ENCODE measurements at places on chromosomes 1 and 21. TPM values are rescaled to one million over a fixed set of nuclear protein-coding genes. Genes with fewer than 3 reads are reported as not detected.

The ESPN gene
- total RNA-seq: 13.5 TPM

The COL16A1 gene
- total RNA-seq: not detected

DNA sequence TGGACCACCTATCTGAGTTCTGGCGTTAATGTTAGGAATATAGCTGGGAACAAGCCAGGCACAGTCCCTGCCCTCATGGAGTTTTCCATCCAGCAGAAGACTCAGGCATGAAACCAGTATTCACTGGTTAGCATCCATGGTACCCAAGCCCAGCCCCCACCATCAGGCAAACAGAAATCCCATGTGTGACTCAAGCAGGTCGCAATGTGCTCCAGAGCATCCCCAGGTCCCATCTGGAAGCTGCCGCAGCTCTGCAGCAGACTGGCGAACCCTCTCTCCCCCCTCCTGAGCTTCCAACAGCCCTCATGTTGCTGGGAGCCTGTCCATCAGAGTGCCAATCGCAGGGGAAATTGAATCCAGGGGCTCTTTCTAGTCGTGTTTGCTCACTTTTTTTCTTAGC lies 174.2 kb downstream of the RRAGC start:
- no peak overlapping the region for H3K4me3 ChIP-seq
- H3K27ac ChIP-seq: no peak overlapping the region
- peaks cover 8% of the 10 kb centered on the region for H3K27me3 ChIP-seq
- no peak for DNase-seq
- H3K36me3 ChIP-seq: no peaks in the 10 kb centered on the region
- no peaks in the 10 kb centered on the region for H3K4me1 ChIP-seq

- no peak overlapping the region for H3K4me3 ChIP-seq
- no peaks in the 10 kb centered on the region for H3K4me1 ChIP-seq
- no peaks in the 10 kb centered on the region for H3K36me3 ChIP-seq
- no peak for DNase-seq
- no peaks in the 10 kb centered on the region for H3K27me3 ChIP-seq
- no peak overlapping the region for H3K27ac ChIP-seq
Measured at GRCh38 chr1:223211323-223211985, 68.4 kb upstream of the TLR5 start.

DNA sequence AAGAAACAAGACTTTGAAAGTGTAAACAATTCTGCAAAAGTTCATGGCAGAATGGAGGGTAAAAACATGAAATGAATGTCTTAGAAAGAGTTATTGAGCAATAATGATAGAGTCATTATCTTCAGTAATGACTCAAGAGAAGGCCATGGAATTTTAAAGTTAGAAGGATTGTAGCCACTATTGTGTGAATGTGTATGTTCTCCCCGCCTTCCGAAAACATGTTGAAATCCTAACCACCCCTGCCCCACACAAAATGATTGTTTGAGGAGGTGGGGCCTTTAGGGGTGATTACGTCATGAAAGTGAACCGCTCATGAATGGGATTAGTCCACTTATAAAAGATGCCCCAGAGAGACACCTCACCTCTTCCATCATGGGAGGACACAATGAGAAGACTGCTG lies 93.8 kb upstream of the CCDC190 start:
- H3K27me3 ChIP-seq: no peaks in the 10 kb centered on the region
- no peaks in the 10 kb centered on the region for H3K36me3 ChIP-seq
- no peak for DNase-seq
- H3K27ac ChIP-seq: no peak overlapping the region

GRCh38 chr21:43369124-43369523 lies 57.8 kb downstream of the SIK1 start:
- DNase-seq: no peak
- no peak overlapping the region for H3K27ac ChIP-seq
- H3K36me3 ChIP-seq: no peaks in the 10 kb centered on the region
- H3K27me3 ChIP-seq: no peaks in the 10 kb centered on the region

DNA sequence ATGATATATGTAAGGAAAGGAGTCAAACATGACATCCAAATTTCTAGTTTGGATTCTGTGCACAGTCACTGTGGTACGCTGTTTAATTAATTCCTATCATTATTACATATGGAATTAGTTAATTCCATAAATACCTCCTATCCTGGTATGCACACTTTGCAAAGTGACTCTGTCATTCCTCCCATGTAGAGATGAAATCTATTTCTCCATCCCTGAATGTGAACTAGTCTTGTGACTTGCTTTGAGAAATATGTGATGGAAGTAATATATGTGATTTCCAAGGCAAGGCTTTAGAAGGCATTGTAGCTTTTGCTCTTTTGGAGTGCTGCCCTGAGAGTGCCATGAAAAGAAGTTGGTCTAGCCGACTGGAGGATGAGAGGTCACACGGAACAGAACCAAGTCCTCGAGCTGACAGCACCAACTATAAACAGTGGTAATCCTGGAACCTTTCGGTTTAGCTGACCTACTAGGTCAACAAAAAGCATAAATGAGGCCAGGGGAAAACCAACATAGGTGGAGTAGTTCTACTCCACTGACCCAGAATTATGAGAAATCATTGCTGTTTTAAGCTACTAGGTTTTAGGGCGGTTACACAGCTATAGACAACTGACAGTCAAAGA lies 1.5 kb downstream of the SELENOF start:
- DNase-seq: no peak
- H3K27ac ChIP-seq: no peak overlapping the region
- no peak overlapping the region for H3K4me3 ChIP-seq
- H3K36me3 ChIP-seq: no peaks in the 10 kb centered on the region
- H3K4me1 ChIP-seq: peaks cover 63% of the 10 kb centered on the region

DNA sequence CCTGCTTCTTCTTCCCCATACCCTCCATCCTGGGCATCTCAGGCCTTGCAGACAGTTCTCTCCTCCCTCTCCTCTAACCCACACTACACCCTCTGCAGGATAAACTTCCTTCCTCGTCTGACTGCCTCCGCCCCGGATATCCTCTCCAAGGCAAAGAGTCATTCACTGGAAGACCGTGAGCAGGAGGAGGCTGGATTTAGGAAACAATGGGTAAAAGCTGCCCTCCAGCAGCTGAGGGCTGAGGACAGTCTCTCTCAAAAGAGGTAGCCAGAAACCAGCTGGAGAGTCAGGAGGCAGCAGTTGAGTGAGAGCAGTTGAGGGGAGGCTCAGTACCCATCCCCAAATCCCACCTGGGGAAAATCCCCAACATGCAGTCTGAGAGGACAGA lies 1.4 kb downstream of the CSRP1 start:
- no peaks in the 10 kb centered on the region for H3K27me3 ChIP-seq
- no peak overlapping the region for H3K27ac ChIP-seq
- H3K4me1 ChIP-seq: peaks cover 37% of the 10 kb centered on the region
- no peaks in the 10 kb centered on the region for H3K36me3 ChIP-seq

DNA sequence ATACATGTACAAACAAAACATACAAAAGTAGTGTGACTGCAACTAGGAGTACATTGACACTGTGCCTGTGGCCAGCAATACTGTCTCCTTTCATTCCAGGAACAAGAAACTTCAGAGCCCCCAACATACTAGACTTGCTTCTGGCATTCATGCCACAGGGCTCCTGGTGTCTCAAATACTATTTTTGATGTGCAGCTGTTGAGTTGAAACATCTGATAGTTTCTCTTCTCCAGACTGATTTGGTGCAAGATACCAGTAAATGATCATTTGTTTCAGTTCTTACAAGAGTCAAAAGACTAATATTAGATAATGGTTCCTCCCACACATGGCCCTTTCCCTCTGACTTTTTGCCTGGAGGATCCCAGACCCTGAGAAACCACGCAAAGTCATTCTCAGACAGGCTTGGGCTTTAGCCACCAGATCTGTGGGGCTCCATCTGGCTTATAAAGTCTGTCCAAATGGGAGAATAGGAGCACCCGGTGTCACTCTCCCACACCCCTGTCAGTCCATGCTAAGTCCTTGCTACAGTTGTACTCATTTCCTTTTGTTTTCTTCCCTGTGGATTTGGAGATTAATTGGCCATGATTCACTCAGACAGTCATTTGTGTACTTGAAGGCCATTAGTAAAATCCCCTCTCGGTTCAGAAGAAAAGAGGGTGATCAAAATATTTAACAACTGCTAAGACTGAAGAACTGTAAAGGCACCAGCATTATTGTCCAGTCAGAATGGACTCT lies 163.5 kb upstream of the RUNX1 start:
- no peaks in the 10 kb centered on the region for H3K27me3 ChIP-seq
- no peak overlapping the region for H3K4me3 ChIP-seq
- H3K27ac ChIP-seq: no peak overlapping the region
- H3K36me3 ChIP-seq: no peaks in the 10 kb centered on the region
- no peaks in the 10 kb centered on the region for H3K4me1 ChIP-seq

The PRKAA2 gene
- total RNA-seq: not detected

The DISC1 gene
- 15.5 TPM for total RNA-seq

DNA sequence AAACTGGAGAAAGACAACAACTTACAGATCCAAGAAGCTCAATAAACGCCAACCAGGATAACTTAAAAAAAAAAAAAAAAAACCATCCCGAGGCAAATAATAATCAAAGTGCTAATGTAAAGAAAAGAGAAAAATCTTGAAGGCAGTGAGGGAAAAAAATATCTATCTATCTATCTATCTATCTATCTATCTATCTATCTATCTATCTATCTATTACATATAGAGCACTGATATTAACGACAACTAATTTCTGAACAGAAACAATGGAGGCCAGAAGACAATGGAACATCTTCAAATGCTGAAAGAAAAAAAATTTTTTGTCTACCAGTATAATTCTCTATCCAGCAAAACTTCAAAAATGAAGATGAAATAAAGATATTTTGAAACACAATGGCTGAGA lies 18.0 kb downstream of the PACC1 start:
- no peak overlapping the region for H3K4me3 ChIP-seq
- H3K4me1 ChIP-seq: no peaks in the 10 kb centered on the region
- no peak for DNase-seq

DNA sequence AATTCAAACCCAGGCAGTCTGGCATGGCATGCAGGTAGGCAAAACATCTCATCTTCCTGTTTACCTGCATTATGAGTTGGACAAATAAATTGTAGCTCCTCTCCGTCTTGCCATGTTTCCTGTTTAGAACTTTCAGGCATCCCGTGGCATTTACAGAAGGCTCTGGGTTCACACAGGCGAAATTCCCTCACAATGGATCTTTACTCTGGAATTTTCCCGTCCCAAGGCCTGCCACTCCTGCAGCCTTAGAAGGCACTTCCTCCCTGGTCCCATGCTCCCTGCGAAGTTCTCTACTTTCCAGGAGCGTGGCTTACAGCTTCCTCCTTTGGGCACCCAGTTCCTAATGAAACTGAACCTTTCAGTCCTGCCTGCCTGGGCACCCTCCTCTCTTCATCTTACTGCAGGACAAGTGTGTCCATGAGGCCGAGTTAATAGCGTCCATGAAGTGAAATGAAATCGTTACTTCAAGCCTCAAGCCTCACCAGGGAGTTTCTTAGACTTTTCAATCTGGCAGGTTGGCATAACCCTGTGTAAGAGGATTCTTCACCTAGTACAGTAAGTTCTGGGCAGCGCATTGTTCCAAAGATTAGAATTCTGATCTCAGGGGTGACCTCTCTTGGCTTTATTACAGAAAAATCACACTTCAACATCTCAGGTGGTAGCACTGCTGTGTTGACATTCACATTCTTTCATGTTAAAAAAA lies 36.8 kb upstream of the AHCYL1 start:
- no peak overlapping the region for H3K4me3 ChIP-seq
- H3K36me3 ChIP-seq: no peaks in the 10 kb centered on the region
- no peak for DNase-seq
- H3K27me3 ChIP-seq: no peaks in the 10 kb centered on the region
- H3K4me1 ChIP-seq: no peaks in the 10 kb centered on the region
- no peak overlapping the region for H3K27ac ChIP-seq

DNA sequence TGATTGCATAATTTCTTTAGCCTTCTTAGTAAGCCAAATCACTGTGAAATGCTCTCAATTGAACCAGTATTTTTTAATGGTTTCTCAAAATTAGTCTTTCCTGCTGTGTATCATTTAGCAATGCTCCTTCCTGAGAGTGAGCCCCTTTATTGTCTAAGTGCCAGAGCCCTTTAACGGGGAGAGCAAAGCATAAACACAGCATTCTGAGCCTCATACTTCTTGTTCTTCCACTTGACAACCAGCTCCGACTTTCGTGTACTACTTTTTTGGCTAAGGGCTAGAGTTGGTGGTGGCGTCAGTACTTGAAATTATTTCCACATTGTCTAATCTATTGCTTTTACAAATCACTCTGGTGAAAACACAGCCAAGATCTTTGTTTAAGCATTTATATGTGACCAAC lies 299.0 kb downstream of the TPR start:
- no peak overlapping the region for H3K4me3 ChIP-seq
- H3K27me3 ChIP-seq: no peaks in the 10 kb centered on the region
- no peak overlapping the region for H3K27ac ChIP-seq
- DNase-seq: no peak

GRCh38 chr1:7422081-7422480 lies 349.0 kb upstream of the VAMP3 start:
- no peak overlapping the region for H3K4me3 ChIP-seq
- H3K36me3 ChIP-seq: no peaks in the 10 kb centered on the region
- H3K4me1 ChIP-seq: no peaks in the 10 kb centered on the region
- H3K27ac ChIP-seq: no peak overlapping the region
- H3K27me3 ChIP-seq: no peaks in the 10 kb centered on the region

DNA sequence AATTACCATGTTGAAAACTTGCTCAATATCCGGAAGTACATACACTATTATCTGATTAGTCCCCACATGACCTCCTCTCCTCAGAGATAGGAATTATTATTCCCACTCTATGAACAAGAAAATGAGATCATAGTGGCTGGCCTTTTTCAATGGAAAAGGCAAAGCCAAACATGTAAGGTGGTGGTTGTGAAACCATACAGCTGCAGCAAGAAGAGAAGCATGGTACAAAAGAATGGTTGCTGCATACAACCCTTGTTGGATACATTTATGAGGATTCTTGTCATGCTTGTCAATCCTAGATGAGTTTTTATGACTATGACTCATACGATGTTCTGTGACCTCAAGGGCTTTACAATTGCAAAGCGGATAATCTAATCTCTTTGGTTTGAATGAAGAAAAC lies 514.7 kb downstream of the PLPP3 start:
- H3K36me3 ChIP-seq: no peaks in the 10 kb centered on the region
- DNase-seq: no peak
- no peaks in the 10 kb centered on the region for H3K27me3 ChIP-seq
- no peak overlapping the region for H3K4me3 ChIP-seq
- no peaks in the 10 kb centered on the region for H3K4me1 ChIP-seq
- H3K27ac ChIP-seq: no peak overlapping the region

- H3K27me3 ChIP-seq: no peaks in the 10 kb centered on the region
- no peak overlapping the region for H3K27ac ChIP-seq
- no peak for DNase-seq
- H3K4me3 ChIP-seq: no peak overlapping the region
Measured at GRCh38 chr1:13766592-13767564, 66.9 kb downstream of the PRDM2 start.

- H3K4me3 ChIP-seq: no peak overlapping the region
- H3K36me3 ChIP-seq: no peaks in the 10 kb centered on the region
- DNase-seq: no peak
Measured at GRCh38 chr1:87820668-87821334, 492.1 kb downstream of the LMO4 start.

- H3K27me3 ChIP-seq: no peaks in the 10 kb centered on the region
- H3K27ac ChIP-seq: peak overlapping the region; percentile 91
- peaks cover 49% of the 10 kb centered on the region for H3K4me1 ChIP-seq
- DNase-seq: peak; percentile 4
- peak overlapping the region; percentile 93 for H3K4me3 ChIP-seq
Measured at GRCh38 chr1:23692308-23692871, 784 bp downstream of the RPL11 start.

- H3K36me3 ChIP-seq: no peaks in the 10 kb centered on the region
- no peaks in the 10 kb centered on the region for H3K4me1 ChIP-seq
- H3K27ac ChIP-seq: no peak overlapping the region
- no peak overlapping the region for H3K4me3 ChIP-seq
- DNase-seq: no peak
Measured at GRCh38 chr1:231808990-231809389, 182.4 kb downstream of the DISC1 start.
